ENCODE measurements at places on chromosomes 16 and 17.
A peak's percentile ranks its signal among the peaks of the same experiment; 100 is the strongest.

GRCh38 chr16:81405702-81406113 lies 38.9 kb upstream of the CMIP start:
- no peak for DNase-seq

DNA sequence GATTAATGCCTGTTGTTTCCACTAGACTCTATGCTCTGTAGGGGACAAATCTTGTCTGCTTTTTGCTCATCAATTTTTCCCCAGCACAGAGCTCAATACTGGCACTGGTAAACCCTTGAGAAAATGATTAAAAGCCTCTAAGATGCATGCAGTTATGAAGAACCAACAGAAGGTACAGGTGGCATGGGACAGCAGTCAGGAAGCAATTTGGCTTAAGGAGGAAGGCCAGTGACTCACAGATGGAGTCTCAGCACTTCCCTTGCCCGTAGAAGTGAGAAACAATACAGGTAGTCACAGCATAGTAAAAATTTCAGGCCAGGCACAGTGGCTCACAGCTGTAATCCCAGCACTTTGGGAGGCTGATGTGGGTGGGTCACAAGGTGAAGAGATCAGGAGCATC lies 504.7 kb upstream of the RBFOX1 start:
- DNase-seq = no peak

- no peak for DNase-seq
Measured at GRCh38 chr16:85592700-85593493, 20.2 kb upstream of the GSE1 start.

GRCh38 chr17:8963014-8963413 lies 2.5 kb downstream of the PIK3R5 start:
- DNase-seq = no peak

DNA sequence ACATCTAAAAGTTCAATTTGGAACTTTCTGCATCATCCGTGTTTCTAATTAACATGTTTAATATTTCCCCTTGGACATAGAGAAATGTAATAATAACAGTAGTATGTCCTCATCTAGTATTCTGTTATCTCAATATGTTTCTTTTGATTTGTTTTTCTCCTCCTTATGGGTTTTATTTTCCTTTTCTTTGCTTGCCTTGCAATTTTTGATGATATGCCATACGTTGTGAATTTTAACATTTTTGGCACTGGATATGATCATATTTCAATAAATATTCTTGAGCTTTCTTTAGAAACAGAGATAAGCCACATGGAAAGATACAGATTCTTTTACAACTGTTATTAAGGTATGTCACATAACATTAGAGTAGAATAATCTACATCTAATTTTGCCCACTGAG lies 1316.2 kb downstream of the CDH8 start:
- DNase-seq = no peak

DNA sequence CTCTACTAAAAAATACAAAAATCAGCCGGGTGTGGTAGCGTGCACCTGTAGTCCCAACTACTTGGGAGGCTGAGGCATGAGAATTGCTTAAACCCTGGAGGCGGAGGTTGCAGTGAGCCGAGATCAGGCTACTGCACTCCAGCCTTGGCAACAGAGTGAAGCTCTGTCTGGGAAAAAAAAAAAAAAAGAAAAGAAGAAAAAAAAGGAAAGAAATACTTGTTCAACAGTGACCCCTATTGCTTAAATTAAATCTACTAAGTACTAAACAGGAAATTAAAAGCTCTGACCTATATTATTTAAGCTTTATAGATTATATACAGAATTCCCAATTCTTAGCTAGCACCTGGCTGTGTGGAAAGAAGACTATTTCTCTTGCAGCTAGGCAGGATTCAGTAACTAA lies 48.9 kb downstream of the FBXL20 start:
- no peak for DNase-seq

GRCh38 chr16:11133344-11133943 lies 122.6 kb downstream of the SOCS1 start:
- DNase-seq = peak; percentile 7

GRCh38 chr16:30523768-30524574 lies 2.4 kb downstream of the ZNF768 start:
- DNase-seq = no peak

DNA sequence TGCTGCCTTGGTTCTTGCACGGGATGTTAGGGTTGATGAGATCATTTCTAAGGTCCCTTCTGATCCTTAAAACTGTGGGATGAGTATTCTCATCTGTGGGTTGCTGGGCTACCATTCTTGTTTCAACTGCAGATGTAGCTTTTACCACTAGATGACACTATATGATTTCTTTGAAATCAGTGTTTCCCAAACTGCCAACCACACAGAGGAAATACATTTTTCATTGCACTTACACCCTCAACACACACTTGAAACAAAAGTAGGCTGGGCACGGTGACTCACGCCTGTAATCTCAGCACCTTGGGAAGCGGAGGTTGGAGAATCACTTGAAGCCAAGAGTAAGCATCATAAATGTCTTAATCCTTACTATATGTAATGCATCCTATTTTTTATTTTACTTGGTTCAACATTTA lies 15.3 kb downstream of the LCMT1 start:
- DNase-seq = peak; percentile 74

GRCh38 chr17:55388842-55389241 lies 32.8 kb downstream of the MMD start:
- DNase-seq = no peak
